Pons (tissue), 1 donor: ENCODE measurements at places on chromosomes 11 and 22.

DNA sequence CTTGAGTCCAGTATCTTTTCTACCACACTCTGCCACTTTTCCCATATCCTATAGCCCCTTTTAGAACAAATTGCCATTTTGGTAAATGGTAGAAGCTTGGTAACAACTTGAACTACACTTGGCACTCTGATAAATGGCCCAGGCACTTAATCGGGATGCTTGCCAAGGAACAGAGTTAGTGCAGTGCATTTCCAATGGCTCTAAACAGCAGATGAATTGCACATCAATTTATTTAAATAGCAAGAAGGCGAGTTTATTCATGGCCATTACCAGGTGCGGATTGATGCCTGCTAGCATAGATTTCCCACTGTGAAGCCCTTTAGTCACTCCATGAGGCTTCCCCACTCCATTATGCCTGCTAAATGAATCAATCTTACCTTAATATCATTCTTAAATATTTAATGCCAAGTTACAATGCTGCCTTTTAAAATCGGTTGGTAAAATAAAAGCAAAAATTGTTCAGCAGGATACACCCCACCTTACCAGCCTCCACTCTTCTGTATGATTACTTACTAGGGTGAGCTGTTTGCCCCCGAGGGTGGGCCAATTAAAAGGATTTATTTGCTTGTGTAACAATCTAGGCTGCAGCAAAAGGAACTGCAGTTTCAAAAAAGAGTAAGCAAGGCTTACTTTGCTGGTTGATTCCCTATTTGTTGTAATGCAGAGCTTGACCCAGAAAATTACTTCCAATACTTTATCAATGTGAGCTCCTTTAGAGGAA is 136.0 kb upstream of the ARHGAP42 start:
- peak; percentile 51 for DNase-seq

GRCh38 chr11:93904716-93905115 is 54.3 kb upstream of the VSTM5 start:
- no peak for DNase-seq

DNA sequence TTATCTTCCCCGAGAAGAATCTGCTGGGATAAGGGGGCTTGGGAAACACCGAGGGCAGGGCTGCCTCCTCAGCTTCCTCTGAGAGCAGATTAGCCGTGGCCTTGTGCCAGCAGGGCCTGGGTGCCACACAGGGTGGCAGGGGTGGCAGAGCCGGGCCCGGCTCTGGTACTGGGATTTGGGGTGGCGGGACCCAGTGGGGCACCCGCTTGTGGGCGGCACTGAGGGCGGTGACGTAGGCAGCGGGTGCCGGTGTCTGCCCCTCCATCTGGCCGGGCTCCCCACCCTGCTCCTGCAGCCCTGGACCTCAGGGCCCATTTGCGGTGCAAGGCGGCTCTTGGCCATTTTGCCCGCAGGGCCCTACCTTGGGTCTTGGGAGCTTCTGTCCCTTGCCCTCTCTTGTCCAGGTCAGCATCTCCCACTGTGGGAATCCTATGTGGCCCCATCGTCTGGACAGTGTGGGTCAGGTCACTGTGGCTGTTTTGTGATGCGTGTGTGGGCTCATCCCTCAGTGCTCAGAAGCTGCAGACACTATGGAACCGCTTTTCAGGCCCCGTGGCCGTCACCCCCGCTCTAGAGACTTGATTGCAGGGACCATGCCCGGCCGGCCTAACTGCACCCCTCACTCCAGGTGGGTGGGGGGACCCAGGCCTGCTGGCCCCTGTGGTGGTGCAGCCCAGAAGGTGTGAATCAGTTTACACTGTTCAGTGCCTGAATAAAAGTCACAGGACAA is 29.7 kb upstream of the KRTAP5-6 start:
- DNase-seq: no peak

- no peak for DNase-seq
Measured at GRCh38 chr22:21098099-21098671, 52.4 kb downstream of the LRRC74B start.

DNA sequence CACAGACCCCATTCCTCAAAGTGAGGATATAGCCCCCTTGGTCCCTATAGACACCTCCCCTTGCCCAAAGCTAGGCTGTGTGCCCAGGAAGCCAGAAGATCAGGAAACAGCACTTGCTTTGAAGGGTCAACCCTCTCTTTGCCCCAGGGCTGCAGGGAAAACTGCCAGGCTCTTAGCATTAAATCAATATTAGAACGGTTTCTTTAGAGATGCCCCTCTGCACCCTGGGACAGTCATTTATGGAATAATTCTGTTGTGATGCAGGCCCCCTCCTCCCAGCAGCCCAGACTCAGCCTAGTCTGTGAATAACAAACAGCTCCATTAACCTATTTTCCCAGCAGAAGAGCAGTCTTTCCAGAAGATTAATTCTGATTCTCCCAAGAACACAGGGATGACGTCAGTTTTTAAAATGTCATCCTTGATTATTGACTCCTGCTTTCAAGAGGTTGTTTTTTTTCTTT is 11.6 kb upstream of the CAPN5 start:
- no peak for DNase-seq

DNA sequence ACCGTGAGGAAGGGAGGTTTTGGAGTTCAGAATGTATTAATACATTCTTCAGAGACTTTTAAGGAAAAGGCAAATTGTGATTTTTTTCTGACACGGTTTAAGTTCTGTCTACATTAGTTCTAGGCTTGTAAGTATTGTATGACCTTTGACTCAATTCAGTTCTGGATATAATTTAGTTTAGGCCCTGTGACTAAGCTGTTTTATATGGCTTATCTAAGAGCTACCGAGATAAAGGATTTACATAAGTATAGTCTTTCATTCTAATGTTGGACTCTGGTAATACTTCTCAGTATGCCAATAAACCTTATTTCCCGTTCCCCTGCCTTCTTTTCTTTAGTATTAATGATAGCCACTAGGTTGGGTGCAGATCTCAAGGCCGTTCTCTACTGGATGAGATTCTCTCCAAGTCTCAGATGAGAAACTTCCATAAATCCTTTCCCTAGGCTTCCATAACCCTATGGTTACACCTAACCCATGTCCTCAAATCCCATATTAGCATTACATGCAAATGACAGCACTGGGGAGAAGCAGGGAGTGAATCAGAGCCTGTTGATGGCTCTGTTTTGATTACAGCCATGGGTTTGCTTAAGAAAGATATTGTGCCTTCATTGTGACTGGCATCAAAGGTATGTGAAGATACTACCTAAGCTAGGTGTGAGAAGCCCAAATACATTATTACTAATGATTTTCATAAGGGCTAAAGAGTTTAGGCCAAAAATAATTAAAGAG is 38.7 kb downstream of the BARX2 start:
- no peak for DNase-seq

DNA sequence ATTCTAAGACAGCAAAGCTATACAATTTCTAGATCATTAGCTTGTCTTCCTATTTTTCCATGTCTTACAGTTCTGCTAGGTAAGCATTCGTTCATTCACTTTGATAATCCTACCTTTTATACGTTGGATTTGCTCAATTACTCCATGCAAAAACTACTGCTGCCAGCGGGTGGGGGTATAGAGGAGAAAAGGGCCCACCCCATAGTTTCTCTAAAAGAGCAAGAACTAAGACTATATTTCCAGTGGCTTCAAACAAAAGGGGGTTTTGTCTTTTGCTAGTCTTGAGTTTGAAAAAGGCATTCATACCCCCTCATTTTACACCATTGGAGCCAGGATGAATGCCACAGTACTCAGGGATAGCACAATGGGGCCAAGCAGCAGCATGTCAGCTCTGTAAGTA is 155.7 kb downstream of the WT1 start:
- no peak for DNase-seq

DNA sequence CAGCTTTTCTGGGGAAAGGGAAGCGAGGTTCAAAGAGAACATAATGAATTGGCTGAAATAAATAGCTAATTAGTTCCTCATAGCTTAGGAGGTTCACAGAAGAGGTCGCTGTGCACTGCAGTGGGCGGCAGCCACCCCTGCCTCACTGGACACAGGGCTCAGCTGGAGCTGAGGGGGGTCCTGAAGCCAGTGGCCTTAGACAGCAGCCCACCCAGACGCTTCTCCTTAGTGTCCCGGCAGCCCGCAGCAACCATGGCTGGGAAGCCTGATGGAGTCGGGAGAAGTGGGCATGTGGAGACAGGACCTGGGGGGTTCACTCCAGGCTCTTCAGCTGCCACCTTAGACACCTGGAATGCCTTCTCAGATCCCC is 75.4 kb downstream of the TRIM29 start:
- DNase-seq: no peak

- peak; percentile 9 for DNase-seq
Measured at GRCh38 chr11:112795911-112796649, 165.1 kb upstream of the NCAM1 start.

- DNase-seq: no peak
Measured at GRCh38 chr22:19943082-19944026, 1.7 kb upstream of the TXNRD2 start.

DNA sequence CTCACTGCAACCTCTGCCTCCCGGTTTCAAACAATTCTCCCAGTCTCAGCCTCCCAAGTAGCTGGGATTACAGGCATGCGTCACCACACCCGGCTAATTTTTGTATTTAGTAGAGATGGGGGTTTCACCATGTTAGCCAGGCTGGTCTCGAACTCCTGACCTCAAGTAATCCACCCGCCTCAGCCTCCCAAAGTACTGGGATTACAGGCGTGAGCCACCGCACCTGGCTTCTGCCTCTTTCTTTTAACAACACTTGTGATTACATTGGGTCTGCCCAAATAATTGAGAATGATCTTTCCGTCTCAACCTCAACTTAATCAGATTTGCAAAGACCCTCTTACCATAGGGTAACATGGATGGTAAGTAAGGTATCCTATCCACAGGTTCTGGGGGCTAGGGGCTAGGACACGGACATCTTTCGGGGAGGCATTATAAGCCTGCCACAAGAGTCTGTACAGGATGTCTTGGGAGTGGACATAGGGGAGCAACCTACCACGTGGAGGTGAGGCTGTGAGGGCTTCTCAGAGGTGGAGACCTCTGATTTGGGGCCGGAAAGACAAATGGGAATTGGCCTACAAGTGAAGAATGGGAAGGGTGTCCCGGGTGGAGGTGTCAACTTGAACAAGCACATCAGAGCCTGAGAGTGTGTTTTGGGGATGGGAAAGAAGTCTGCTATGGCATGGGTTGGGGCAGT is 2.7 kb upstream of the CBX6 start:
- DNase-seq: no peak

GRCh38 chr11:116065191-116065895 is 561.1 kb upstream of the CADM1 start:
- DNase-seq: no peak

GRCh38 chr11:86514453-86514852 is 139.8 kb downstream of the CCDC81 start:
- no peak for DNase-seq

DNA sequence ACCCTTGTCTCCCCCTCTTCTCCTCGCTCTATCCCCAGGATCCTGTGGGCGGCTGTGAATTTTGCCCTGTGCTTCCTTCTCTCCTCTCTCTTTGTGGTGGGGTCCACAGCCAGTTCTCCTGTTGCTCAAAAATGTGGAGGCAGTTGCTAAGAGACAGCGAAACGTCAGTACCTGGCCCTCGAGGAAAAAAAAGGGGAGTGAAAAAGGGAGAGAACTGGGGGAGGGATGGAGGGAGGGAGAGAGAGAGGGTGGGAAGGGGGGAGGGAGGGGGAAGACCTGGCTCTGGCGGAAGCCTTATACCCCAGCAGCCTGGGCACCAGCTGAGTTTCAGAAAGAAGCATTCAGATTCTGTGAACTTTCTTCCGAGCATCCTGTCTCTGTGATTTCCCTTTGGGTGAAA is 2.1 kb upstream of the LRRC55 start:
- DNase-seq: no peak

GRCh38 chr11:90919332-90919731 is 696.5 kb upstream of the CHORDC1 start:
- DNase-seq: no peak

DNA sequence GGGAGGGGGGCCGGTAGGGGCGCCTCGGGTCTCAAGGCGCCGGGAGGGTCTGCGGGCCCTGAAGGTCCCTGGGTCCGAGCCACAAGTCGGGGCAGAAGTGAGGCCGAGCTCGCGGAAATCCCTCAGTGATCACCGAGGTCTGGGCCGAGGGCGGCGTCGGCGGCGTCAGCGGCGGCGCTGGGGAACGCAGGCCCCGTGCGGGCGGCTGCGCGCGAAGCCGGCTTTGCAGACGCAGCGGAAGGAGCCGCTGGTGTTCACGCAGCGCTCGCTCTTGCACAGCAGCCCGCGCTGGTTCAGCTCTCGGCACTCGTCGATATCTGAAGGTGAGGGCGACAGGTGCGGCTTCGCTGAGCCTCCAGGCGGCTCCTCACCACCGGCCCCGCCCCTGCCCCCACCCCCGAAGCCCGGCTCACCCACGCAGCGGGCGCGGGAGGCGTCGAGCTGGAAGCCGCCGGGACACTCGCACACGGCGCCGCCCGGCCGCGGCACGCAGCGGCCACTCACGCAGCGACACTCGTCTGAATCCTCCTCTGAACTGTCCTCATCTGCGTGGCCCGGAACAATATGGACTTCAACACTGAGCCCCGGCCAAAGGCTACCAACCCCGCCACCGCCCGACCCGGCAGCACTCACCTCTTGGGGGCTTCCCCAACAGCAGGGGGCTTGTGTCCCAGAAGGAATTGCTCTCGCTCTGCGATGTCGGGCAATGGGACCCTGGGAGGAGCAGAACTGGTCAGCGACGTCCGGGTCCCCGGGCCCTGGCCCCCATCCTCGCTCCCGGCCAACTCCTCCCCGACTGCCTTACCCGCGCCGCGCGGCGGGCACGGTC is 14.2 kb downstream of the SCYL1 start:
- DNase-seq: no peak

GRCh38 chr11:131601586-131601985 is 231.2 kb downstream of the NTM start:
- DNase-seq: no peak

- DNase-seq: no peak
Measured at GRCh38 chr11:118620529-118621070, 13.2 kb downstream of the PHLDB1 start.

DNA sequence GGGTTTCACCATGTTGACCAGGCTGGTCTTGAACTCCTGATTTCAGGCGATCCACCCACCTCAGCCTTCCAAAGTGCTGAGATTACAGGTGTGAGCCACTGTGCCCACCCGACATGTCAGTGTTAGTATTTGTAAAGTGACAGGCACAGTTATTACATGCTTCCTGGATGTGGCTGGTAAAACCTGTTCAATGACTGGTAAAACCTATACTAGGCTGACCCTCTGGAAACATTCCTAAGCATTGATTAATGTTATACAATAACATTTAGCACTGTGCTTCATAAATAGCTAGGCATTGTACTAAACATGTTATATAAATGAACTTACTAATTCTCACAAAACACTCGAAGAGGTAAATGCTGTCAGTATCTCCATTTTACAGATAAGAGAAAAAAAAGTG is 20.9 kb upstream of the JHY start:
- DNase-seq: no peak

- no peak for DNase-seq
Measured at GRCh38 chr22:39556970-39557841, 13.3 kb upstream of the CACNA1I start.
